Stimulated activated CD4-positive, alpha-beta T cell treated with anti-CD3 and anti-CD28 coated beads, Interleukin-15, amount 100 ng/mL, for 1 hour (primary cell): ENCODE measurements at places on chromosomes 2 and 18.

GRCh38 chr18:32530947-32531651 lies 60.4 kb upstream of the GAREM1 start:
- DNase-seq: no peak

DNA sequence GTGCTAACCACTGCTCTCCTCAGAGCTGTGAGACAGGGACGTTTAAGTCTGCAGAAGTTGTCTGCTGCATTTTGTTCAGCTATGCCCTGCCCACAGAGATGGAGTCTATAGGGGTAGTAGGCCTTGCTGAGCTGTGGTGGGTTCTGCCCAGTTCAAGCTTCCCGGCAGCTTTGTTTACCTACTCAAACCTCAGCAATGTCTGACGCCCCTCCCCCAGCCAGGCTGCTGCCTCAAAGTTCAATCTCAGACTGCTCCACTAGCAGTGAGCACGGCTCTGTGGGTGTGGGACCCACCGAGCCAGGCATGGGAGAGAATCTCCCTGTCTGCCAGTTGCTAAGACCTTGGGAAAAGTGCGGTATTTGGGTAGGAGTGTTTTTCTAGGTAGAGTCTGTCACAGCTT lies 387.8 kb upstream of the SLC39A10 start:
- DNase-seq: no peak

GRCh38 chr2:79180092-79180491 lies 20.5 kb upstream of the REG3A start:
- no peak for DNase-seq

- no peak for DNase-seq
Observed at GRCh38 chr2:164335947-164336346, 285.3 kb downstream of the GRB14 start.

DNA sequence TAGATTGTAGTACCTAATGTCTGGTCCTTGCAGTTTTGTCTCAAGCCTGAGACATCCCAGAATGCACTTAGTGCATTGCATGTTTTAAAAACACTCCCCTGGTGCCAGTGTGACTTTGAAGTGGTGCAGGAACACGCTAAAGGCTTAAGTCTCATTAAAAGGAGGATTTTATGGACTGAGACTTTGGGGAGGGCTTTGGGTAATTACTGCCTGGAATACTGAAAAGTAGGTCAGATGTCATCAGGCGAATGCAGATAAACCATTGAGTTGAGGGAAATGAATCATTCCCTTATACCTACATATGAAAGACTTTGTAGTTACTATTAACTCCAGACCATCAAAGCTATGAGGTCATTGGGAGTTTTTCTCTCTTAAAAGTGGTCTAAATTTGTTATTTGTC lies 3.0 kb upstream of the OSBPL1A start:
- no peak for DNase-seq

- DNase-seq: no peak
Observed at GRCh38 chr18:47543080-47543479, 291.6 kb upstream of the SKOR2 start.

- DNase-seq: no peak
Observed at GRCh38 chr2:10924441-10924840, 12.7 kb downstream of the KCNF1 start.

GRCh38 chr2:111122631-111123421 lies 2.1 kb downstream of the BCL2L11 start:
- DNase-seq: peak; percentile 10

GRCh38 chr18:59481436-59481835 lies 122.4 kb upstream of the LMAN1 start:
- no peak for DNase-seq

DNA sequence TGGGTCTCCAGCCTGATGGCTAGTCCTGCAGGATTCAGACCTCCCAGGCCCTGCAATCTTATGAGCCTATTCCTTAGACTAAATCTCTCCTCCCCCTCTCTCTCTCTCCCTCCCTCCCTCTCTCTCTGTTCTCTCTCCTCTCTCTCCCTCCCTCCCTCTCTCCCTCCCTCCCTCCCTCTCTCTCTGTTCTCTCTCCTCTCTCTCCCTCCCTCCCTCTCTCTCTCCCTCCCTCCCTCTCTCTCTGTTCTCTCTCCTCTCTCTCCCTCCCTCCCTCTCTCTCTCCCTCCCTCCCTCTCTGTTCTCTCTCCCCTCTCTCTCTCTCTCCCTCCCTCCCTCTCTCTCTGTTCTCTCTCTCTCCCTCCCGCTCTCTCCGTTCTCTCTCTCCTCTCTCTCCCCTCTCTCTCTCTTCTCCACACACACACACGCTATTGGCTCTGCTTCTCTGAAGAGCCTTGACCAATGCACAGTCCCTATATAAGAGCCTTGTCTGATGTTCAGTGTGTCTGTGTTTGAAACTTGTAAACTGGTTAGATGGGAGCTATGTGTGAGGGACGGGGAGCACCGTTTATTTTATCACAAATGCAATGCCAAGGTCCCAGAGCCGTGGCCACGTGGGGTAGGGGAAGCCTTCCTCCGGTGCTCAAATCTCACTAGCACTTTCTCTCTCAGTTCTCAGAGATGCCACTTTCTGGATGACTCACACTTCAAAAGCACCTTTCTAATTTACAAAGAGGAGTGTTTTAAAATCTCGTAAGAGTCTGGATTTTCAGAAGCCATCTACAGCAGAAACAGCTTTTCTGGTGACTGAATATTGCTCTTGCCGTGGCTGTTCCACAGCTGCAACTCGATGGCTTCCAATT lies 9.4 kb upstream of the PRLH start:
- DNase-seq: no peak

DNA sequence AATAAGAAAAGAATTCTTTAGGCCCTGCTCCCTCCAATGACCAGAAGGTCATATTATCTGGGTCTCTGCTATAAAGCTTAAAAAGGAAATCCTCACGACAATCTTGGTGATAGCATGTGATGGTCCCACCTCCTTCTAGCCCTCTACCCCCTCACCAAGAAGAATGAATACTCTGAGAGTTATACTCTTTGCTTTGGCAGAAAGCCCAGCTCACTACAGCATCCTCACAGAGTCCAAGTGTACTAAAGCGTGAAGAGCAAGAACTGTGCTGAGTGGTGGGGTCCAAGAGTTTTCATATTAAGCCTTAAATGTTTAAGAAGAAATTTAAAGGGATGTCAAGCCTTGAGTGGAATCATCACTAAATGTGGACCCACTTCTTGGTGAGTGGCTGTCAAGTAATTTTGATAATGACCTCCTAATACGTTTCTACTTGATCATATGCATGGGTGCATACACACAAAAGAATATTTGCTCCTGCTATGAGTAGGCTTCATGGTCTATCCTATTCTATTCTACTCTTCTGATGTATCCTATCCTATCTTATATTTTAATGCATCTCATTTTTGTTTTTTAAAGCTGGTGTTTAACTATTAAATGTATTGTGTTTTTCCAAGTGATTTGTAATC lies 16.5 kb upstream of the SERPINB7 start:
- DNase-seq: no peak

DNA sequence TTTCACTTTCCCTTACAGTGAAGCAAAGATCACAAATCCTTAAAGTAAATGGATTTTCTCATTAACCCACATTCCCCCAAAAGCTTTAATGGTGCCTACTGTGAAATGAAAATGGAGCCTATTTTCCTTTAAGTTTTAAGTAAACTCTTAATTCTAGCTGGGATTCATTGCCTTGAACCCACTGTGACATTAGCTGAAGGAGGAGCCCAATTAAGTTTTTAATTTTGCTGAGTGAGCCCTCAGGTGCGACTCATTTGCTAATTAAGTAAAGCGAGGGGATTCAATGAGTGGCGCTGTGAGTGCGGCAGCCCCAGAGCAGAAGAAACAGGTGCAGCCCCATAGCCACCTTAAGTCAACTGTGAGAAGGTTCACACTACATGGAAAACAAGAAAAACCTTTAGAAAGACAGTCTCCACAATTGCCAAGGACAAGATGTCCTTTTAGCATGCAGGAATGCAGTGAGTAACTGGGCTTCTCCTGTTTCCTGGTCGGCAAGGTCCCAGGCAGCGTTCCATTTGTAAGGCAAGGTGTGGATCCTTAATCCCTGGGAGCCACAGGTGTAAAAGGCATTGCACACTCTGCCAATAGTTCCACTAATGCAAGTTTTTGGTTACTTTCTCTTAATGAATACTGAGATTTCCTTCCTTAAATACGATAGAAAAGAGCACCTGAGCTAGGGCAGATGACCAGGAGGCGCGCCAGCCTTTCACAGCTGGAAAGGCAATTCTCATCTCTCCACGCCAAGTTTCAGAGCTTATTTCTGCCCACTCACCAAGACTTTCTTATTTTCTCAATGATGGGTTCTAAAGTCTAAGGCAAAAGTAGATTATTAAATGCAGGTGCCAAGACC lies 87.7 kb downstream of the TMEM18 start:
- DNase-seq: no peak

DNA sequence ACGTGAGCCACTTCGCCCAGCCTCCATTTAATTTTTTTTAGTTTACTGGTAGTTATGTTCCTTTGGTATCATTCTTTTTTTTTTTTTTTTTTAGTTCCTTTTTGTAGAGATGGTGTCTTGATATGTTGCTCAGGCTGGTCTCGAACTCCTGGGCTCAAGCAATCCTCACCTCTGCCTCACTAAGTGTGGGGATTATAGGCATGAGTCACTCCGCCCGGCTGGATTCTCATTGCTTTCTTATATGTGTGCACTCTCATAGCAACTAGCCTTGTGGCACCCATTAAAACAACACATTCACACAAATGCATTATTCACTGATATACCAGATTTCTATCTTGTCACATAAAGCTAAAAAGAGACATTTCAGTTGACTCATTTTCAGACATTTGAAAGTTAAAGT lies 4.2 kb downstream of the TTC27 start:
- DNase-seq: no peak
